ENCODE measurements at places on chromosomes 7 and 10.

DNA sequence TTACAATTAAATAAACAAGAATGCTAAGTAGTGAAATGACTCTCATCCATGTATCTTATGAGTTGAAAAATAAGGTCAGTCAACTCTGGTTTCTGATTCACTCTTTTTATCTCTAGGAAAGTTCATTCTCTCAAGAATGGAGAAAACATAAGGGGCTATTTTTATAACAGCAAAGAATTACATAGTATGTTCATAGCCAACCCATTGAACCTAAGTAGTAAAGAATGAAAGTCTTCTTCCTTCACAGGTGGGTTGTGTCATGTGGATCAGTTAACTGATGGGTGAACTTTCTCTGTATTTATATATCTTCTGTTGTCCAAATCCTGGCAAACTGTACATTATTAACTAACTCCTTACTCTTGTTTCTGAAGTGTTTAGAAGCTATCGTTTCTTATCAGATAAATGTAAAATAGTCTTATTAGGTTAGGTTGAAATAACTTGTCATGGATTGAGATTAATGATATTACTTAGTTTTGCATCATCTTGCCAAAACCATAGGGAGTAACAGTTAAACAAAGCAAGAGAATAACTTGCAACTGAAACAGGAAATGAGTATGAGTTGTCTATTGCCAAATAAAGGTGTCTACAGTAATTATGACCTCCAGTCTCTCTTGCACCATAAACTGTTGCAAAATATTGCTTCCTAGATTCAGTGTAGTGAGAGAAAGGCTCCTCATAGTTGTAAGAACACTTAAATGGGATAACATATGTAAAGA lies 86.8 kb downstream of the ANKRD7 start:
- DNase-seq: no peak

- no peak for DNase-seq
Measured at GRCh38 chr10:125023255-125023654, 81.3 kb downstream of the ZRANB1 start.

DNA sequence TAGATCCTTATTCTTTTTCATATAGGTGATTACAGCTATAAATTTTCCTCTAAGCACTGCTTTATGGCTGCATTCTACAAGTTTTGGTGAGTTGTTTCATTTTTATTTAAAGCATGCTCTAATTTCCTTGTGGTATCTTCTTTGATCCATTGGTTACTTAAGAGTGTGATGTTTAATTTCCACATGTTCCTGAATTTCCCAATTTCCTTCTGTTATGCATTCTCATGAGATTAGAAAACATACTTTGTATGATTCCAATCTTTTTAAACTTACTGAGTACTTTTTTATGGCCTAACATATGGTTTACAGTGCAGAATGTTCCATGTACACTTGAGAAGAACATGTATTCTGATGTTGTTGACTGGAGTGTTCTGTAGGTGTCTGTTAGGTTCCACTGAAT lies 53.4 kb downstream of the MYL10 start:
- DNase-seq: no peak

DNA sequence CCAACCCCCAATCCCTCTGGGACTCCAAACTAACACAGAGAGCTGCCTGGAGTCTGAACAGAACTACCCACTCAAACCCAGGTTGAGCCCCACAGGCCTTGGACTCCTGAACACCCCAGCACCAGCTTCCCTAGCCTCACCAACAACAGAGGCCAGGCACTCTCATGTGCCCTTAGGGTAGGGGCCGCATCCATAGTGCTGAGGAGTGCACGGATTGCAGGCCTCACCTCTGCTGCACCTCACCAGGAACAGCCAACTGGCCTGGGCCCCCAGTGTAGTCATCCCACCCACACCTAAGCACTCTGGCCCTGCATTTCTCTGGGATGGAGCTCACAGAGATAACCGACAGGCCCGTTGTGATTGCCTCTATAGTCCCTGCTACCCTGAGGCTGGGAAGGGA lies 194.2 kb downstream of the HPSE2 start:
- DNase-seq: no peak

All from stimulated activated CD8-positive, alpha-beta memory T cell treated with anti-CD3 and anti-CD28 coated beads, Interleukin-2, amount 100 ng/mL, for 1 hour (primary cell).